Stimulated activated CD8-positive, alpha-beta memory T cell treated with anti-CD3 and anti-CD28 coated beads, Interleukin-2, amount 100 ng/mL, for 48 hours (primary cell): ENCODE measurements at places on chromosomes 13 and 19.

DNA sequence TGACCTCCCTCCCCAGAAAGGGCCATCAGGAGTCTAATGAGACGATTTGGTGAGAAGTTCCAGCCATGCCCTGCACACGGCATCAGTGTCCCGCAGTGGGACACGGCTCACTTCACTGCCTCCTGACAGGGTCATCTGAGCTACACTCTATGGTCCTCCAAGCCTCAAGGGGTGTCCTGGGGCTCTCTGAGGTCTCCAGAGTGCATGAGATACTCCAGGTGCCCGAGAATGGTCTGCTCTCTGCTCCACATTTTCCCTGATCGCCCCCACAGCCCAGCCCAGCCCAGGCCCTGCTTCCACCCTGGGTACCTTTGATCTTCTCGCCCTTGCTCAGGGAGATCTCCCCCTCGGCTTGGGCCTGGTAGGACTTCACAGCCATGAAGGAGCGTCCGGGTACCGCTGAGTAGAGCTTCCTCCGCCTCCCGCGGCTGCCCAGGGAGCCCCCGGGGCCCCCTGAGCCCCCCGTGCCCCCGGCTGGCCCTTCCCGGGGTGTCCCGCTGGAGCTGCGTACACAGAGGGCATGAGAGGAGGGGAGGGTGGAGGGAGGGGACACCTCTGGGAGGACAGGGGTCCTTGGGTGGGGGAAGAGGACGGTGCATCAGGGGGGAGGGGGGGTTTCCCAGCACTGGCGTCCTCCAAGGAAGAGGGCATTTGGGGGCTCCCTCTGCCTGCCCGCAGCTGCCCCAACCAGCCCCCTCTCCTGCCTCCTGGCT, 17.3 kb downstream of the SHANK1 start:
- no peak for DNase-seq

DNA sequence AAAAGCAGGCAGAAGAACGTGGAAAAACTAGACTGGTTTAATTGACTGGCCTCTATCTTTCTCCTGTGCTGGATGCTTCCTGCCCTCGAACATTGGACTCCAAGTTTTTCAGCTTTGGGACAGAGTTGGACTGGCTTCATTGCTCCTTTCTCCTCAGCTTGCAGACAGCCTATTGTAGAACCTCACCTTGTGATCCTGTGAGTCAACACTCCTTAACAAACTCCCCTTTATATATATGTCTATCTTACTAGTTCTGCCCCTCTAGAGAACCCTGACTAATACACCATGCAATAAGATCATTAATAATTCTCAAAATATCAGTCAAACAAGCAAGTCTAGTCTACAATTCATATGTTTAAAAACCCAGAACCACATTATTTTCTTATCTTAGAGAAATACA, 662.4 kb downstream of the TBC1D4 start:
- no peak for DNase-seq

DNA sequence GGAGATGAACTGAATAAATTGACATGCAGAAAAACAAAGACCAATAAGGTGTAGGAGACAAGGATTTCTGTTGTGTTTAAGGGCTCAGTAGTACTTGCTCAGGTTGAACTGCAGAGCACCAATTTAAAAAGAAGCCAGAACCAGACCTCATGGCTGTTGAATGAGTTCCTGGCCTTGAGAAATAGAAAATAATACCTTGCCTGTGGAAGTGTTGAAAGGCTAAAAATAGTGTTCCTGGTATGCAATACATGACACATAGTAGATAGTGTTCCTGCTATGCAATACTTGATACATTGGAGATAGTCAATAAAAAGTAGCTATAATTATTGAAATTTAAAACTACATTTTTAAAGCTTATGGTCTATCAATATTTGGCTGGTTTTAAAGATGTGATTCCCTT, 595.8 kb downstream of the PCDH9 start:
- no peak for DNase-seq

- DNase-seq: no peak
These were observed 17.9 kb downstream of the GAS6 start for GRCh38 chr13:113845723-113846635.
